ENCODE measurements at places on chromosomes 3 and 15. TPM values are rescaled to one million over a fixed set of nuclear protein-coding genes. Genes with fewer than 3 reads are reported as not detected.

Gene THAP10
- 3.2 TPM for total RNA-seq

GRCh38 chr15:59993041-59993750, 10.9 kb upstream of the FOXB1 start:
- H3K4me3 ChIP-seq = no peak overlapping the region
- peaks cover 48% of the 10 kb centered on the region for H3K27me3 ChIP-seq
- no peaks in the 10 kb centered on the region for H3K4me1 ChIP-seq
- DNase-seq = no peak

- no peak overlapping the region for H3K4me3 ChIP-seq
- H3K4me1 ChIP-seq = no peaks in the 10 kb centered on the region
- H3K27me3 ChIP-seq = no peaks in the 10 kb centered on the region
- no peak for DNase-seq
Observed at GRCh38 chr3:183375337-183375736, 53.1 kb downstream of the MCF2L2 start.

DNA sequence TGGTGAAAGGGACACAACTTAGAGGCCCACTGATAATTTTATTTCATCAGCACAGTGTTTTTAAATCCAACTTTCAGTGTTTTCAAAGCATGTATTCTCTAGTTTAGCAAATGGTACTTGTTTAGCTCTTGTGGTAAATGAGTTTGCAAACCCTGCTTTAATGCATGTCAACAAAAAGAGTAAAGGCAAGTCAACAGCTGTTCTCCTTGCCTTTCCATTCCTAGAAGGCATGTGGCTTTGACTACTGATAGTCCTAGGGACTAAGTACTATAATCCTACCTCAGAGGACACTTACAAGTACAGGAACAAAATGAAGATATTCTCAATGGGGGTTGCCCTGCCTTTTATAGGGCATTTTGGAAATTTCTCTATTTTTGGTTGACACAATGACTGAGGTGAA, 13.1 kb downstream of the NPTN start:
- no peak overlapping the region for H3K27ac ChIP-seq
- no peaks in the 10 kb centered on the region for H3K27me3 ChIP-seq
- H3K36me3 ChIP-seq = no peaks in the 10 kb centered on the region
- no peak for DNase-seq
- H3K4me3 ChIP-seq = no peak overlapping the region
- H3K4me1 ChIP-seq = no peaks in the 10 kb centered on the region

- no peaks in the 10 kb centered on the region for H3K36me3 ChIP-seq
- H3K4me1 ChIP-seq = no peaks in the 10 kb centered on the region
- no peak overlapping the region for H3K4me3 ChIP-seq
- DNase-seq = peak; percentile 83
Observed at GRCh38 chr15:51776952-51777569, 25.7 kb downstream of the TMOD2 start.

GRCh38 chr15:44719293-44719999, 8.1 kb downstream of the B2M start:
- no peak overlapping the region for H3K27ac ChIP-seq
- no peak for DNase-seq
- no peaks in the 10 kb centered on the region for H3K4me1 ChIP-seq

GRCh38 chr3:88209356-88209755, 59.6 kb downstream of the C3orf38 start:
- H3K36me3 ChIP-seq = no peaks in the 10 kb centered on the region
- no peak for DNase-seq
- H3K27ac ChIP-seq = no peak overlapping the region
- no peaks in the 10 kb centered on the region for H3K4me1 ChIP-seq
- no peaks in the 10 kb centered on the region for H3K27me3 ChIP-seq
